GM23338 (cell line): ENCODE measurements at places on chromosomes 11 and 22. TPM values are rescaled to one million over a fixed set of nuclear protein-coding genes. Genes with fewer than 3 reads are reported as not detected.

RASGRP2 gene
- 30.1 and 34.4 TPM in 2 replicates for total RNA-seq

PRG3 gene
- not detected in 2 replicates for total RNA-seq

SLN gene
- total RNA-seq, result not detected in 2 replicates

NCAPH2 gene
- 76.1 and 77.5 TPM in 2 replicates for total RNA-seq

SLC6A5 gene
- not detected in 2 replicates for total RNA-seq

OR4D9 gene
- not detected in 2 replicates for total RNA-seq

GRCh38 chr11:1667121-1667850 lies 29.7 kb upstream of the KRTAP5-6 start:
- no peaks in the 10 kb centered on the region for H3K4me1 ChIP-seq
- no peaks in the 10 kb centered on the region for H3K27me3 ChIP-seq
- no peak overlapping the region for H3K4me3 ChIP-seq
- H3K27ac ChIP-seq, result no peak overlapping the region
- no peaks in the 10 kb centered on the region for H3K36me3 ChIP-seq

DNA sequence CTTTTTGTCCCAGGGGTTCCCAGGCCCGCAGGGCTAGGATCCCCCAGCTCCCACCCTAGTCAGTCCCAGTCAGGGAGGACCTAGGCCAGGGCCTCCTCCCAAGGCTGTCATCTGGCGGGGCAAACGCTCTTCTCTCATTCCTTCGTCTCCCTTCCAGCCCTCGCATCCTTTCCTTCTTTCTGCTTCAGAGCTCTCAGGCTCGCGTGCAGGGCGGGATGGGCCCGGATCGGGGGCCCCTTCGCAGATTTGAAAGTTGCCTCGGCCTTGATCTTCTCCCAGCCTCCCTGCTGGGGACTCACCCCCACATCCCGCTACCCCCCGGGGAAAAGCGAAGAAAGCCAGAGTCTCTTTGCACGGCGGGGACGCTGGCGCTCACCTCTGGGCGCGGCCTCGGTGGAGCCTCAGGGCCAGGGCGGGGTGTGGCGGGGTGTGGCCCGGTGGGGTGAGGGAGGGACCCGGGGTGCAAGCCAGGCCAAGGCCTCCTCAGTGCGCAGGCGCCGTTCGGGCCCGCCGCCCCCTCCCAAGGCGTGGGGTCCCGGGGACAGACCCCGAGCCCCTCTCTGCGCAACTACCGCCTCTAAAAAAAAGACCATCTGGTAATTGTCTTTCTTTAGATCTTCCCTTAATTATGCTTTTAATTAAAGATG lies 14.8 kb upstream of the PAX6 start:
- peaks cover 67% of the 10 kb centered on the region for H3K4me1 ChIP-seq
- peak overlapping the region; percentile 59 for H3K4me3 ChIP-seq
- peaks cover 93% of the 10 kb centered on the region for H3K27me3 ChIP-seq
- no peaks in the 10 kb centered on the region for H3K36me3 ChIP-seq
- DNase-seq, result peak; percentile 60

GRCh38 chr11:69512790-69513189 lies 31.3 kb downstream of the LINC01488 start:
- H3K4me1 ChIP-seq, result no peaks in the 10 kb centered on the region
- no peak overlapping the region for H3K27ac ChIP-seq
- no peak overlapping the region for H3K4me3 ChIP-seq
- no peaks in the 10 kb centered on the region for H3K27me3 ChIP-seq
- H3K36me3 ChIP-seq, result no peaks in the 10 kb centered on the region
- DNase-seq, result no peak

DNA sequence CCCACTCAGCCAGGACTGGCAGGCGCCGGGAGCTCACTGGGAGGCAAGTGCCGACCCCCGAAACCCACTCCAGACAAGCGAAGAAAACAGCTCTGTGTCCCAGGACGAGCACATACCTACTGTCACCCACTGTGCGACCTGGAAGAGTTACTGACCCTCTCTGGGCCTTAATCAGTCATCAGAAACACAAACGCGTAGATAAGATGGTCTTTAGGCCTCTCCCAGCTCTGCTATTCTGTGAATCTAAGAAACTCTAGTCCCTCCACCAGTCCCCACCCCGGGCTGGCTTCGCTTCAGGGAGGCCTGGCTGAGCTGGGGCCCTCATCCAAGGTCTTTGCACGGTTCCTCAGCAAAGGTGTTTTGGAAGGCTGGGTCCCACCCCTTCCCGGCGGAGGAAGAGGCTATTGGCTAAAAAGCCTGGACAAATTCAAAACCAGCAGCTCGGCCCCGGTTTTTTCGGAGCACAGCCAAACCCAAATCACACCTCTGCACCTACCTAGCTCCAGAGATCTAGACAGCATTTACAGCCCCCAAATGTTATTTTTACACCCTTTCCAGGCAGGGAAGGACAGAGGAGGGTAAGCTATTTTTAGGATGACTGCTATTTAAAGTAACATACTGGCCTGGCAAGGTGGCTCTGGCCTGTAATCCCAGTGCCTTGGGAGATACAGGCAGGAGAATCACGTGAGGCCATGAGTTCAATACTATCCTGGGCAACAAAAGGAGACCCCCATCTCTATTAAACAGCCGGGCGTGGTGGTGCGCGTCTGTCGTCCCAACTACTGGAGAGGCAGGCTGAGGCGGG lies 13.2 kb upstream of the HDHD5 start:
- DNase-seq, result peak; percentile 56
- peak overlapping the region; percentile 95 for H3K27ac ChIP-seq
- peak overlapping the region; percentile 72; the same call in 1 of the 2 replicates for H3K4me3 ChIP-seq
- H3K27me3 ChIP-seq, result no peaks in the 10 kb centered on the region
